Naive B cell (primary cell): ENCODE measurements at places on chromosomes 13 and 19. TPM values are rescaled to one million over a fixed set of nuclear protein-coding genes. Genes with fewer than 3 reads are reported as not detected.

Gene MBD3L2
- not detected for polyA plus RNA-seq

GRCh38 chr13:47932950-47933923, 67.8 kb downstream of the SUCLA2 start:
- DNase-seq = no peak

DNA sequence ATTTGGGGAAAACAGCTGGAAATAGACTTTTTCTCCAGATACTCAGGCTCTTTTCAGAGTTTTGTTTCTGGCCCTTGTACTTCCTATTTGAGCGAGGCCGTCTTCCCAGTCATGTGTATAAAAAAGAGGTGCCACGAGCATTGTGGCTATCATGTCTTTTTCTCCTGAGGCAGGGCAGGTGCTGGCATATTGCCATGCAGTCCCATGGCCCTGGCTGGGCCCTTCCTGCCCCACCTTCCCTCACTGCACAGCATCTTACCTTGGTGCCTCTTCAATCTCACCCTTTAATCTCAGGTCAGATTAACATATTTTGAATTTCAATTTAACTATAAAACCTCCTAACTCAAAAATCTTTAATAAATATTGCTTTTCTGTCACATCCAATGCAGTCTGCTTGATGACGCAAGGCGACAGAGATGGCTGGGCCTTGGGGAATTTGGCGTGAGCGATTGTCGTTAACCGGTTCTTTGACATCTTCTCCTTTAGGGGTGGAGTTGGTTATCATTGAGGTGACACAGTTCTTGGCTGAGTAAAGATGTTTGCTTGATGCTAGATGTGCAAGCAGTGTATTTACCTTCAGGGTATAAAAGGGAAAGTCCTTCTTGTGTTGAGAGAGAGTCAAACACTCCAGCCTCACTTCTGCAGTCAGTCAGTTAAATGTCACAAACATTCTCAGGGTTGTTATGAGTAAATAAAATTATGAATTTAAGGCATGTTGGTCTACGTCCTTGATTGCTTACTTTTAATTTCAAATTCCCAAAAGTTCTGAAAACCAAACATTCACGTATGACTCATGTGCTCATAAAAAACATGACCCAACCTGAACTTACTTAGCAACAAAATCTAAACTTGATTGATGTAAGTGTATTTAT, 289.9 kb downstream of the MYO16 start:
- DNase-seq = no peak

Gene PRR20D
- polyA plus RNA-seq = not detected

GRCh38 chr19:46866407-46867136, 5.8 kb downstream of the ARHGAP35 start:
- DNase-seq = no peak

GRCh38 chr19:50190439-50190891, 13.0 kb upstream of the MYH14 start:
- DNase-seq = no peak

- DNase-seq = no peak
Measured at GRCh38 chr19:40219721-40220276, 1.6 kb upstream of the TTC9B start.

GRCh38 chr19:39915101-39915847, 19.2 kb downstream of the FCGBP start:
- no peak for DNase-seq

DNA sequence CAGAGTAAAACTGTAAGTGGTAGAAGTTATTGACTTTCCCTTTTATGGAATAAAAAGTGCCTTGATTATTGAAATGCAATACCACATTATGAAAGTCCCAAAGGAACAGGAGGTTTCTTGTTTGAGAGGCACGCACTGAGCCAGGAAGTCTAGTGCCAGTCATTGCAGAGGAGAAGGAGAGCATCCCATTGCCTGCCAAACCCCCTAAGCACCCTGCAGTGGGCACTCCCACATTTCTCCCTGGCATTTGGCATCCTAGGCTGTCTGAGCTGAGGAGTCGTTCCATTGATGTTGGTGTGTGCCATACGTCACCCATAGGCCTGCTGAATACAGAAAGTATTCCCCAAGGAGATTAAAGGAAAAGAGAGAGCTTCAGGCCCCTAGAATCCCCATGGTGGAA, 85.7 kb upstream of the MBNL2 start:
- DNase-seq = no peak

DNA sequence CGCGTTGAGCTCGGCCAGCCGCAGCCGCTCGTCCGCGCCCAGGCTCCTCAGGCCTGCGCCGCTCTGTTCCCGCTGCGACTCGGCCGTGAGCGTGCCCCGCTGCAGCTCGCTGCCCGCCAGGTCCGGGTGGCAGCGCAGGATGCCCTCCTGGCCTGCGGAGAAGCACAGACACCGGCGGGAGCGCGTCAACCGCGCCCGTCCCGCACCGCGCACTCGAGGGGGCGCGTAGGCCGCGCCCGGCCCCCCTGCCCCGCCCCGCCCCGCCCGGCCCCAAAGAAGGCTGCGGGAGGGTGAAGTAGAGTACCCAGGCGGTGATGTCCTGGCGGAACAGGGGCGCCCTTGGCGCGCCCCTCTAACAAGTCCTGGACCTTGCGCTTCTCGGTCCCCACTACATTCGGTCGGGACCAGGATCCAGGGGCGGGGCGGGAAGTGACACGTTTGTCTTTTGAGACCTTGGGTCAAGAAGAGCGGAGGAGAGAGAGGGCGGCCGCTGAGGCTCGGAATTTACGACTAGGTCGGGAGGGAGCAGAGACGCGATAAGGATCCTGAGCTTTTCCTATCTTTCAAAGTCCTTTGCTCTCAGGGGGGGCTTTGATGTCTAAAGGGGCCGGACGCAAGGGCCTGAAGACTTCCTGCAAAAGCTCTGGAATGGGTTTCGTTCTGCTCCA, 9.3 kb upstream of the CDX2 start:
- no peak for DNase-seq

Gene ODAD3
- 1.2 TPM for polyA plus RNA-seq

GRCh38 chr13:40207001-40207478, 459.4 kb downstream of the FOXO1 start:
- peak; percentile 65 for DNase-seq

Gene ATP4B
- polyA plus RNA-seq = not detected

DNA sequence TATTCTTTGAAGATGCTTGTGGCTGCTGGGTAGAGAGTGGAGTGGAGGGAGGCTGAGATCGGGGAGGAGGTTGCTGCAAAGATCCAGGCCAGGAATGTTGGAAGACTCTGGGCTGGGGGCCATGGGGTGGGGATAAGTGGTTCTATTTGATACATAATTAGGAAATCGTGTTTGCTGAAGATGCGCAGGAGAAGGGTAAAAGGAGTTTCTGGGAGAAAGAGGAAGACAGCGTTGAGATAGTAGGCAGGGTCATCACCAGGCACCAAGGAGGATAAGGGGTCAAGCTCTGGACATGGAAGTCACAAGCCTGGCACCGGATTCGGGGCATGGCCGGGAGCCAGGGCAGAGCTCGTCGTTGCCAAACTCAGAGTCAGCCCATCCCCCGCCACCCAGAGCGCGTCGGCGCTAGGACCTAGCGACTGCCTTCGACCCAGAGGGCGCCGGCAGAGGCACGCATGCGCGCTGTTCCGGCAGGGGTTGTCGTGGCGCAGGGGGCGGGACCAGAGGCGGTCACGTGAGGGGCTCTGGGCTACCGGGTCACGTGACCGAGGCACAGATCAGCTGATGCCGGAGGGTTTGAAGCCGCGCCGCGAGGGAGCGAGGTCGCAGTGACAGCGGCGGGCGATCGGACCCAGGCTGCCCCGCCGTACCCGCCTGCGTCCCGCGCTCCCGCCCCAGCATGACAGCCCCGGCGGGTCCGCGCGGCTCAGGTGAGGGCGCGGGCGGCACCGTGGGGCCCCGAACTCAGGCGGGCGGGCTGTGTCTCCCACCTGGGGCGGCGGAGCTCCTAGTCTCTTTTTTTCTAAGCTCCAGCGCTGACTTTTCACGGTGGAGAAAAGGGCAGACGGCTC, at the start of gene MCOLN1:
MCOLN1 (plus strand) TSS at position 553 of the 851 bp plus-strand sequence; CDS start at position 680, 127 bp downstream.
- peak; percentile 98 for DNase-seq

DNA sequence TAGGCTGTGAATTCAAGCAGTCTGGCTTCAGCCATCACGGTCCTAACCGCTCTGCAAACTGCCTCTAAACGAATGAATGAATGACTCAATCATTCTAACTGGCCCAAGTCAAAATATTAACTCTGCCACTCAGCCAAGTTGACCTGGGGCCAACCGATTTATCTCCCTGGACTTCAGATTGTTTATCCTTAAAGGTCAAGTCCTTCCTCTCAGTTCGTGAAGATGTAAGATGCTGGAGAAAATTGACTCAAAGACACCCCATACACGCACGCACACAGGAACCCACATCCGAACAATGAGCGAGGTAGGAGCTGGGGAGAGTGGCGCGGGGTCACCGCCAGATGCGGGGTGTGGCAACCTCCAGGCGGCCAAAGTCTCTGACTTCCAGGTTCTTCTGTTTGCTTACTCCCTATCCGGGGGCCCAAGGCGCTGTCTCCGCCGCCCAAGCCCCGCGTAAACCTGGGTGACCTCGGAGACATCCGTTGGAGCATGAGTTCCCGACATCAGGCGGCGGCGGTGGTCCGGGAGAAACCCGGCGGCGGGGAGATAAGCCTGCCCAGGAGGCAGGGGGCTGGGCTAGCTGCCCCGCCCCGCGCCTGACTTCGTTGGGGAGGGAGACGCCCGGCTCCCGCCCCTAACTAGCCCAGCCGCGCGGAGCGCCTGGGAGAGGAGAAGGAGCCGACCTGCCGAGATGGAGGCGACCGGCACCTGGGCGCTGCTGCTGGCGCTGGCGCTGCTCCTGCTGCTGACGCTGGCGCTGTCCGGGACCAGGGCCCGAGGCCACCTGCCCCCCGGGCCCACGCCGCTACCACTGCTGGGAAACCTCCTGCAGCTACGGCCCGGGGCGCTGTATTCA, at the start of gene CYP2S1:
CYP2S1 (plus strand) TSS at position 646 of the 856 bp plus-strand sequence; CDS start at position 692, 46 bp downstream.
- DNase-seq = no peak

- peak; percentile 56 for DNase-seq
Measured at GRCh38 chr19:48962029-48962848, 2.9 kb upstream of the FTL start.

GRCh38 chr13:32117001-32117400, 85.4 kb downstream of the FRY start:
- no peak for DNase-seq

Gene ZNF550
- 8.5 TPM for polyA plus RNA-seq

GRCh38 chr19:39098365-39099269, 14.4 kb downstream of the ACP7 start:
- no peak for DNase-seq

Gene GSK3A
- 16.9 TPM for polyA plus RNA-seq

DNA sequence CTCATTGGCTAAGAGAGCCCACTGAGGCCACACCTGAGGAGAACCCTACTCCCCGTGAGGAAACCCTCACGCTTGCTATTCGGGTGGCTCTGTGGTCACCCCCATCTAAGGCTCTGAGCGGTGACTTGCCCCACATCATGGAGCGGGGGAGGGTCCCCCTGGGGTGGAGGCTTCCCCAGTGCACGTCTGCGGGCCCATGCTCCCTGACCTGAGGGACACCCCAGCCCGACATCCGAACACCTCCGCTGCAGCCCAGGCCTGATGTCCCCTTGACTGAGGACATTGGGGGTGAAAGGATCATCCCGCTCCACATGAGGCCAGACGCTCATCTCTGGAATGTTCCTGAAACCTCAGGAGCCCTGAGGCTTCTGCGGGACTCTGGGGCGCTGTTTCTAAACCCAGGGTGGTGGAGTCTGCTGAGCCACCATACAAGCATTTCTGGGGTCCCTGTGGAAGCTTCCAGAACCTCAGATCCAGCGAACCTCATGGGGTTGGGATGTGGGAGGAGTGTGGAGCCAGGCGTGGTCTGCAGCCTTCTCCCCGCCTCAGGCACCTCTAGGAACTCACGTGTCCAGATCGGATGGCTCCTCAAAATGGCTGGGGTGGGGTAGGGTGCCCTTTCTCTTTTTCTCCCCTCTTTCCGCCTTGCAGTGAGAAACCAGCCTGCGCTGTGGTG, 19.9 kb downstream of the TMED1 start:
- no peak for DNase-seq

- DNase-seq = no peak
Measured at GRCh38 chr13:38850868-38851626, 139.6 kb downstream of the STOML3 start.

Gene ERICH4
- polyA plus RNA-seq = not detected

DNA sequence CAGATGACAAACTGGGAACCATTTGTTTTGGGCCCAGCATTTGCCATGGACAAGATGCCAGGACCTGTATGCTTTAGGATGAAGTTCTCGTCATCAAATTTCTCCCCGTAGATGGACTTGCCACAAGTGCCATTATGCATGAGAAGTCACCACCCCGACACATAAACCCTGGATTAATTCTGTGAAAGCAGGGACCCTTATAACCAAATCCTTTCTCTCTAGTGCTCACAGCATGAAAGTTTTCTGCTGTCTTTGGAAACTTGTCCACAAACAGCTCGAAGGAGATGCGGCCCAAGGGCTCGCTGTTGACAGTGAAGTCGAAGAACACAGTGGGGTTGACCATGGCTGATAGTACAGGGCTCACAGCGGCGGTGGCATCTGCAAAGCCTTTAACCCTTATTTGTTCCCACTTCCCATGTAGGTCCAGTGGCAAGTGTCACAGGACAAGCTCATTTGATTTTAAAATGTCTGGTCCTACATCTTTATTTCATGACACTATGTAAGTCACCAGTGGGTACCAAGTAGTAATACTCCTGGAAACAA, 75.2 kb upstream of the MIR17HG start:
- DNase-seq = no peak

DNA sequence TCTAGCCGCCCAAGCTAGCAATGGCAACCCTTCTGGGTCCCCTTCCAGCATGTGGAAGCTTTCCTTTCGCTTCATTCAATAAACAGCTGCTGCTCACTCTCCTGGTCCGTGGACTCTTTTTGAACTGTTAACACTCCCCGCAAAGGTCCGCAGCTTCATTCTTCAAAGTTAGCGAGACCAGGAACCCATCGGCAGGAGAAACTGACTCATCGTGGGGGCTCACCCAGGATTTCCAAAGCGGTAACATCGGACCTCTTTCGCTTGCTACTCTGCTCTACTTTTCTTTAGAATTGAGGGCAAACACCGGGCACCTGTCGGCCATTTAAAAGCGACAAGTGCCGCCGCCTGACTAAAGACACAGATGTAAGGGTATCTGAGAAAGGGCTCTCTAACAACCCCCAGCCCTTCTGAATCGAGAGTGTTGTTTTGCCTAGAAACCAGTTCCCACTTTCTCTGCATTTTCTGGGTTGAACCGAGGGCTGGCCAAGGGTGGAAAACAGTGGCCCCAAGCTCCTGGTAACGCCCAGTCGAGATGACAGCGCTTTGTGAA, 5.8 kb downstream of the UBA52 start:
- DNase-seq = no peak

GRCh38 chr13:37132211-37132610, 26.7 kb upstream of the CSNK1A1L start:
- no peak for DNase-seq

GRCh38 chr13:73772449-73773167, 361.6 kb downstream of the KLF12 start:
- DNase-seq = no peak
